ENCODE measurements at places on chromosomes 2 and 18.

DNA sequence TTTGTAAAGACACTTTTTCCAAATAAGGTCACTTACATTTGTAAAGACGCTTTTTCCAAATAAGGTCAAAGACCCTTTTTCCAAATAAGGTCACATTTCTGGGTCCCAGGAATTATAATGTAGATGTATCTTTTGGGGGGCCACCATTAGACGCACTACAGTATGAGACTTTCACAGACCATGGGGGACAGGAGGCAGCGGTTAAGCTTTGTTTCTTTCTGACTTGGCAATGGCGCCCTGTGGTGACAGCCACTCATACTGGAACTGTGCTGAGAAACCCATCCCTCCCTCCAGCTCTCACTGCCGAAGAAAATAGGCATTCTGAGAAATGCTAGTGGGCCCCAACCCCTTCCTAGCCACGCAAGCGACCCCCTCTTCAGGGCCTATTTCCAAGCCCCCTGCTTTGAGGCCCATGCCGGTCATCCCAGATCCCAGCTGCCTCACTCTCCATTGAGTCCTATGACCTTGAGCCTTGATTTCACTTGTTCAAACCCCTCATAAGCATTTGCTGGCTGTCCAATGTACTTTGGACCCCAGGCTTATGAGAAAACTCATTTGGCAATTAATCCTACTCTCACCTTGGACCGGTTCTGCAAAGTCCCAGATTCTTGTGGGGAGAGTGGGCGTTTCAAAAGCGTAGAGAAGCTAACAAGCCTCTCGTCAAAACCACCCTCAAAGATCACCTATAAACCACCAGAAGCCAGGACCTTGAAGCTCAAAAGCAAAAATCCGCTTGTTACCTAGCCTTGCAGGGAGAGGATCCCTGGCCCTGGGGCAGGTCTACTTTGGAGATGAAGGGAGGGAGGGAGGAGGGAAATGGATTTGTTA lies 11.3 kb upstream of the SPATA3 start:
- no peak for DNase-seq

GRCh38 chr2:35821675-35822074 lies 533.9 kb upstream of the CRIM1 start:
- no peak for DNase-seq

GRCh38 chr2:28901202-28901601 lies 6.7 kb downstream of the WDR43 start:
- no peak for DNase-seq

- no peak for DNase-seq
These were observed 39.1 kb downstream of the OSBPL6 start for GRCh38 chr2:178233428-178233827.

DNA sequence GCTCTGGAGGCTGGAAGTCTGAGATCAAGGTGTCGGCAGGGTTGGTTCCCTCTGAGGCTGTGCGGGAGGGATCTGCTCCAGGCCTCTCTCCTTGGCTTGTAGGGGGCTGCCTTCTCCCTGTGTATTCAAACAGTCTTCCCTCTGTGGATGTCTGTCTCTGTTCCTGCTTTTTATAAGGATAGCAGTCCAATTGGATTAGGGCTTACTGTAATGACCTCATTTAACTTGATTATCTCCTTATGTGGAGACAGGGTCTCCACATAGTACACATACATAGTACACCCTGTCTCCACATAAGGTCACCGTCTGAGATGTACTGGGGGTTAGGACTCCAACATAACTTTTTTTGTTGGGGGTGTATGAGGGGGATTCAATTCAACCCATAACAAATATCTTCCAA lies 30.5 kb downstream of the TCF7L1 start:
- no peak for DNase-seq

GRCh38 chr2:101360232-101360631 lies 27.1 kb downstream of the CREG2 start:
- DNase-seq: no peak

- no peak for DNase-seq
These were observed 14.7 kb downstream of the RALB start for GRCh38 chr2:120267348-120267747.

DNA sequence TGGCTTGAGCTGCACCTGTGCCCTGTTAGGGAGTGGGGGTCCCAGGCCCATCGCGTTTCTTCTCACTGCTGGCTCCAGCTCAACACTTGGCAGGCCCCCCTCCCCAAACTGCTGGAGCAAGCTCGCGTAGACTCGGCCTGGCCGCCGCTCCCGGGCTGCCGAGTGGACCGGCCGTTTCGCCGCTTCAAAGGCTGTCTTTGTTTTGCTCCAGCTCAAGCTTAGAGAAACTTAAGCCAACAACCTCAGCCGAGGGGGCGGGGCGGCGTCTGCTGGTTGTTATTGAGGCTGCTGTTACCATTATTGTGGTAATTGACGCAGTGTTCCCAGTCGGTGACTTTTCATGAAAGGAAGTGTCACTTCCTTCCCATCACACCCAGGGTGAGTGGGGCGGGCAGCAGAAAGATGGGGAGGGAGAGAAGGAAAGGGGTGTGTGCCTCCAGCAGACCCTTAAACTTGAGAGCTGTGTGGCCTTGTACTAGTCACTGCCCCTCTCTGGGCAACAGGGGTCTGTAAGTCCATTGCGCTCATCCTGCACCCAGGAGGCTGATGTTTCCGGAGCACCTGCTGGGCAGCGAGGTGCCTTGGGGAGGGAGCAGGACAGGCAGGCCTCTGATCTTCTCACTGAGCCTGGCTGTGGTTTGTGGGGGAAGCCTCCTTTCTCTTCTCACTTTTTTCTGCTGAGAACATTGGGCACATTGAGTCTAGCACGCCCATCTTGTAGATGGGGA lies 2.1 kb downstream of the ARID5A start:
- peak; percentile 80 for DNase-seq

GRCh38 chr2:109242654-109243331 lies 113.8 kb downstream of the SH3RF3 start:
- no peak for DNase-seq

GRCh38 chr2:235719146-235719942 lies 225.5 kb downstream of the AGAP1 start:
- no peak for DNase-seq

DNA sequence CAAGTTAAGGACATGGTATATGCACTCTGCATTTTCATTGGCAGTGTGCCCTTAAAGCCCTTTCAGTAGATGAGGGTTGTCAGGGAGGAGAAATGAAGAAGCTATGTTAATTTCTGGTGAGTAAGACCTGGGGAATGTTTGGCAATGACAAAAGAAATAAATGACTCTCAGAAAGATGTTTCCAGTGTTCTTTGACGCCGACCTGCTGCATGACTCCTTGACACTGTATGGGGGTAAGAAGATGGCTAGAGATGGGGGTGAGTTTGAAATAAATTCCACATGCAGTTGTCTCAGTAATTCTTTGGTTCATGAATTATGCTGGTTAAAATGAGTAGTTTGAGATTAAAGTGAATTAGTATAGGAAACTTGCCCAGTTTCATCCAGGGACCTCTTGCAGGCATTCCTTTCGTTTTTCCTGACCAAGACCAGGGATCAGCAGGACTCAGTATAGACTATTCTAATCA lies 5.9 kb downstream of the CCDC121 start:
- DNase-seq: no peak

- DNase-seq: no peak
These were observed 1091.8 kb upstream of the NXPH2 start for GRCh38 chr2:139872032-139872431.

- no peak for DNase-seq
These were observed 68.0 kb upstream of the NETO1 start for GRCh38 chr18:72935744-72936143.

GRCh38 chr2:14743861-14744260 lies 111.3 kb downstream of the LRATD1 start:
- DNase-seq: no peak

GRCh38 chr2:232482301-232483238 lies 5.1 kb downstream of the ECEL1 start:
- no peak for DNase-seq

- DNase-seq: no peak
These were observed 164.1 kb upstream of the BOD1L2 start for GRCh38 chr18:56982766-56983165.

Measured in midbrain (tissue), 1 donor.